Activated naive CD4-positive, alpha-beta T cell (primary cell): ENCODE measurements at places on chromosomes 7 and 10.

GRCh38 chr10:86813101-86813500 is 56.7 kb downstream of the BMPR1A start:
- DNase-seq = no peak

GRCh38 chr10:128069351-128070051 is 56.7 kb downstream of the MKI67 start:
- peak; percentile 68 for DNase-seq

DNA sequence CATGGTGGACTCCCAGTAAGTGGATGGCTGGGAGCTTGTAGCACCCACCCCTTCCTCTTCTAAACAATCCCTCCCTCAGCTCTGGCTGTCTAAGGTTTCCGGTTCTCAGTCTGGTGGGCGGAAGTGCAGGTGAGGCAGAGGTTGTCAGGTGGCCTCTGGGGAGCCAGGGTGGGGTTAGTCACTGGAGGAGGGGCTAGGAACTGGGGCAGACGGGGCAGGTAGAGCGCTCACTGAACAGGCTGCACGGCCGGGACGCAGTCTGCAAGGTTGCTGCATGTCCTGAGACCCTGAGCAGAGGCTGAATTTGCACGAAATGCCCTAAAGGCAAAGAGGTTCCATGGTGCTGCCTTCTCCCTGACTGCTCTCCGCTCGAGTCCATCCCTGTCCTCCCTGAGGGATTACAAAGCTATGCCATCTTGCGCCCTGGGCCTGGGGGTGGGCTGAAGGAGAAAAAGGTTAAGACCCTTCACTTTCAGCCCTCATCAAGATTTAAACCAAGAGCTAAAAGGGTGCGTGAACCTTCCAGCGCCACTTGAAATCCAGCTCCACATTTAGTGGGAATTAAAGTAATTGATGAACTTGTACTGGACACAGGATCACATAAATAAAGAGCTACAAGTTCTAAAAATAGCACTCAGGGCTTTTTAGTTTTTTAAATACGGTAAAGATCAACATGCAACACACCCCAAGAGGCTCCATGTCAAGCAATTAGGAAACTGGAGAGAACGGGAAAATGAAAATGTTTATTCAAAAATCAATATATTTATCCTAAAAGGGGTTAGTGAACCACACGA is 62.3 kb upstream of the CTBP2 start:
- no peak for DNase-seq

DNA sequence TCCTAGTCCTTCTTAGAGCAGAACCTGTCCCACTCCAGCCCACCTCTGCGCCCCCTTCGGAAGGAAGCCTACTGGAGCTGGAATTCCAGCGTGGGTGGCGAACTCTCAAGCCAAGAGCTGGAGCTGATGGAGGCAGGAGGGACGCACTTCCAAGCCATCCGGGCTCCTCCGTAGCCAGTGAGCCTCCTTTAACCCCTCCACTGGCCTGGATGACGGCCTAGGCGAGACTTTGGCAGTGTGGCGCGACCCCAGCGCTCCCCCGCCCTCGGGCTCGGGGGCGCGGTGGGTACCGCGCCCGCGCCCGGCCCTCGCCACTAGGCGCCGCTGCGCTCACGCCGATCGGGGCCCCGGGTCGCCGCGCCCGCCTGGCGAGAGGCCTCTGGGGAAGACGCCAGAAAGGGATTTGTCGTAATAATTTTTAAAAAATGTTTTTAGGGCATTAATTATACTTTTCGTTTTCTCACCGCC is 5.1 kb upstream of the EMX2 start:
- DNase-seq = peak; percentile 2

DNA sequence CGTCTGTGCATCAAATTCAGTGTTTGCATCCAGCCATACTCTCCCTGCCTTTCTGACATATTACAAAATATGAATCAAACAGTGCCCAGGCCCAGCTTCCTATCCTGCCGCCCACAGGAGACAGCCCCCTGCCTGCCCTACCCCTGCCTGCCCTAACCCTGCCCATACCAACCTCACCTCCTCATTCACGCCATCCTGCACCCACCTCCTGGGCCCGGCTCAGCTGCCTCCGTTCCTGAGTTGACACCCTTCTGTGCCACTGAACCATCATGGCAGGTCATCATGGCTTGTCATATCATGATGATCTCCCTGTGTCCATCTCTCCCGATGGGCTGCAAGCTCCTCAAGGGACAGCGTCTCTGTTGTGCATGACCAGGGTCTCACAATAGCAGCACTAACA is 72.3 kb downstream of the TNS3 start:
- DNase-seq = no peak

DNA sequence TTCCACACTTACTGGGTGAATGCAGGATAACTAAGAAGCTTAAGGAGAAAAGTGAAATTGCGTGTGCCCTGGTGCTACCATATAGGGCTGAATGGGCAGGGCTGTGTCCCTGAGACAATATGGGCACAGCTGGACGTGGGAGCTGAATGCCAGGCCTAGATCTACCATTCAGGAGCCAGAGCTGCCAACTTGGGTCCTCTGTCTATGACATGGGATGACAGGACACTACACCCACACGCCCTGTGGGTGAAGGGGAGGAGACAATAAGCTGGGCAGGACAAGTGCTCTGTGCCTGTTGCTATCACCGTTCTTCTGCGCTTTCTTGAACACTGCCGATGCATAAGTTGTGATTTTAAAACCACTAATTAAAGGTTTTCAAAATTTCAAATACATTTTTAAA is 293.9 kb downstream of the TNS3 start:
- DNase-seq = no peak

DNA sequence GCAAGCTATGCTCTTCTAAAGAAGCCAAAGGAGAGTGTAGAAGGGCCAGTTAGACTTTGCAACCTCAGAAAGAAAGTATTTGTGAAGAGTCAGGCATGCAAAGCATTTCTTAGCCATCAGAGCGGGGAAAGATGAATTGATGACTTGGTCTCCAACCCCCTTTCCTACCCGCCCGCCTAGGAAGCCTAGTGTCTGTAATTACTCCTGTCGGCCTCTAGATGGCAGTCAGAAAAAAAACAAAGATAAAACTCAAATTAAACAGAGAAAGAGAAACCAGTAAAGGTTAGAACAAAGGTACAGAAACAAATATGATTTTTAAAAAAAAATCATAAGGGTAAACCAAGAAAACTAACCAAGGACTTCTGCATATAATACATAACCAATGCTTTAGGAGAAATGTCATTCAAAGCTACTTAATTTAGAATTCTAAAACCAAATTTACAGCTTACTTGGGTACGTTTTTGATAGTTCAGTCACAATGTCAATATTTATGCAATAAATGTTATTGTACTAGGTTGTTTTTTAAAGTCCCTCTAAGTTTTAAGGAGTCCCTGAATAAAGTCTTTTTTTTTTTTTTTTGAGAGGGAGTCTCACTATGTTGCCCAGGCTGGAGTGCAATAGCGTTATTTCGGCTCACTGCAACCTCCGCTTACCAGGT is 97.6 kb downstream of the LYZL1 start:
- DNase-seq = no peak

DNA sequence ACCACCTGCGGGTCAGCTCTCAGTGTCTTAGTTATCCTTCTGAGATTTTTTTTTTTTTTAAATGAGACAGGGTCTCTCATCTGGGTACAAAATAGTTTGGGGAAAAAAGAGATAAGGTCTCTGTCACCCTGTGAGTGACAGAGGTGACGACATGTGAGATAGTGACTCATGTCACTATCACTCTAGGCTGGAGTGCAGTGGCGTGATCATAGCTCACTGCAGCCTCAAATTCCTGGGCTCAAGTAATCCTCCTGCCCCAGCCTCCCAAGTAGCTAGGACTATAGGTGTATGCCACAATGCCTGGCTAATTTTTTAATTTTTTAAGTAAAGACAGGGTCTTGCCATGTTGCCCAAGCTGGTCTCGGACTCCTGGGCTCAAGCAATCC is 10.4 kb downstream of the BLVRA start:
- DNase-seq = no peak

GRCh38 chr7:96599288-96599936 is 110.2 kb downstream of the SEM1 start:
- no peak for DNase-seq

DNA sequence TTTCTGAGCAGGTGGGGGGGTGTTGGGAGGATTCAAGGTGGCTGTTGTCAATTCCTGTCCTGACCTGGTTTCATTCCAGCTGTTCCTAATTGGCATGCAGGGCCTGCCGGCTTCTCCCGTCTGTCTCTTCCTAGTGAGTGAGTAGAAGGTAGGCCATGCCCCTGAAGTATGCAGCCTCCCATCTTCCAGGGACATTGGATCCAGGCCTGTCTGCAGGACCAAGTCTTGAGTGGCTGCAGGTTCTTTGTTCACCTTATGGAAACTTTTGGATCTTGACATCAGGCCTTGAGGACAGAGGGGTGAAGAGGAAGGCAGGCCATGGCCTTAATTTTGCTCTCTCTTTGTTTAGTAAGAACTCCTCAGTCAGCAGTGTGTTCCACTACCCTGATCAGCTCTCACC is 131.8 kb downstream of the SH2D4B start:
- no peak for DNase-seq
